Glomerular endothelial cell (primary cell): ENCODE measurements at places on chromosomes 13 and 19. TPM values are rescaled to one million over a fixed set of nuclear protein-coding genes. Genes with fewer than 3 reads are reported as not detected.
A peak's percentile ranks its signal among the peaks of the same experiment; 100 is the strongest.

- no peak for DNase-seq
Observed at GRCh38 chr19:42465827-42466280, 23.1 kb upstream of the CXCL17 start.

TMEM59L gene
- 1.4 and 1.6 TPM in 2 replicates for total RNA-seq

DNA sequence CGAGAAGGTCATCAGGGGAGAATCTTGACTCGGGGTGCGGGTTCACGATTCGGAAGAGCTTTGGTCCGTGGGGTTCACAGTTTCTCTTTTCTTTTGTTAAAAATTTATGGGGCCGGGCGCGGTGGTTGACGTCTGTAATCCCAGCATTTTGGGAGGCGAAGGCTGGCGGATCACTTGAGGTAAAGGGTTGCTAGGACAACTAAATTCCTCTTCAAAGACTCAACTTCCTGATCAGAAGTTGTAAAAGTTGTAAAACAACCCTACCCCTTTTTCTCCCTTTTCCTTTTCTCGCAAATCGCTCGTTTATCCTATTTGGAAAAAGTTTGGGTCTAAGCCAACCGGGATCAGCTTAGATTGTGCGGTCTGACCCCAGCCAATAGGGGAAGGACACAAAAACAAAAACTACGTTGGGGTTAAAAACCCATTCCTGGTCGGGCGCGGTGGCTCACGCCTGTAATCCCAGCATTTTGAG lies 673 bp downstream of the ZNF486 start:
- DNase-seq: peak; percentile 33

PRTN3 gene
- not detected in 2 replicates for total RNA-seq

SERPINE3 gene
- 0.12 TPM in 1 of 2 replicates, not detected in the other for total RNA-seq

DNA sequence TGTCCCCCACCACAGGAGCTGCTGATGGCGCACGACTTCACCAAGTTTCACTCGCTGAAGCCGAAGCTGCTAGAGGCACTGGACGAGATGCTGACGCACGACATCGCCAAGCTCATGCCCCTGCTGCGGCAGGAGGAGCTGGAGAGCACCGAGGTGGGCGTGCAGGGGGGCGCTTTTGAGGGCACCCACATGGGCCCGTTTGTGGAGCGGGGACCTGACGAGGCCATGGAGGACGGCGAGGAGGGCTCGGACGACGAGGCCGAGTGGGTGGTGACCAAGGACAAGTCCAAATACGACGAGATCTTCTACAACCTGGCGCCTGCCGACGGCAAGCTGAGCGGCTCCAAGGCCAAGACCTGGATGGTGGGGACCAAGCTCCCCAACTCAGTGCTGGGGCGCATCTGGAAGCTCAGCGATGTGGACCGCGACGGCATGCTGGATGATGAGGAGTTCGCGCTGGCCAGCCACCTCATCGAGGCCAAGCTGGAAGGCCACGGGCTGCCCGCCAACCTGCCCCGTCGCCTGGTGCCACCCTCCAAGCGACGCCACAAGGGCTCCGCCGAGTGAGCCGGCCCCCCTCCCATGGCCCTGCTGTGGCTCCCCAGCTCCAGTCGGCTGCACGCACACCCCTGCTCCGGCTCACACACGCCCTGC lies 4.4 kb upstream of the NOP53 start:
- no peak for DNase-seq

STOML3 gene
- total RNA-seq: not detected in 2 replicates

DNA sequence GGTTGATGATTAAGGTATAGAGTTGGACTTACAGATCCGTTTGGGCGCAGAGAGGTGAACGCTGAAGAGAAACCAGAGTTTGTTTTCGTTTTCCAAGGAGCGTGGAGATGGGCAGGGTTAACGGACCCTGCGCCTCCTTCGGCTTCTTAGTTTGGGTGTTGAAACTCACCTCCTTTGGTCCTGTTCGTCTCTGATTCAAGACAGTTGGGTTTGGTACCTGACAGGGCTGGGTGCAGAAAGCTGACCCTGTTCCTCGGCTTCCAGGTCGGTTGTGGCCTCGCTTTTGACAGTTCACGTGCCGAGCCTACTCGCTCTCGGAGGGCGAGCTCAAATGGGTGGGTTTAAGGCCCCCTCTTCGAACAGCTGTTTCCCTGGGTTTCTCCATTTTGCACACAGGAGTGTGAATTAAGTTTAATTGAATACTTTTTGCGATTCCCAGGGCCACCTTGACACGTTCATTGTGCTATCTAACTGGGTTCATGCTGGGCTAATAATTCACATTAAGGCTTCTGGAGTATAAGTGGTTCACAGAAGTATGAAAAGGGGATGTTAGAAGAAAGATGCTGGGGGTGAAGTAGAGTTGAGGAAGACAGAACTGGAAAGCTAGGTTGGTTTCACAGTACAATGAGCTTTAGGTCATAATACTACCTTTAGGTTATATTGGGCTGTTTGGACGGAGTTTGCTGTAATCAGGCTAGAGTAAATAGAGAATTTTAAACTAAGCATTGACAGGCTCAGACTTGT lies 638 bp downstream of the USPL1 start:
- no peak for DNase-seq

DNA sequence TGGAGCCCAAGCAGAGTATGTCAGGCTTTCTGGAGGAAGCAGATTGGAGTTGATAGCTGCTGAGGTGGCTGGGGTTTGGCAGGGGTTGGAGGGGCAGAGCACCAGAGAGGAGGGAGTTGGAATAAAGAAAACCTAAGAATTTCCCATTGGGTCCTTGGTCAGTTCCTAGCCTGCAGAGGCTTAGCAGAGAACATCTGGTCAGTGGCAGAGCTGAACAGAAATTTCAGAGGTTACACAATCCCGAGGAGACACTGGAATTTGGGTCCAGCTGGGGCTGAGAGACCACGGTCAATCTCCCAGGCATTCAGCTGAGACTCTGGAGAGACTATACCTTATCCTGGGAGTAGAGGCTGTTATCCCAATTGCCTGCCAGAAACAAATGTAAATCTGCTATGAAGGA lies 84.4 kb downstream of the DPY19L3 start:
- no peak for DNase-seq

DNA sequence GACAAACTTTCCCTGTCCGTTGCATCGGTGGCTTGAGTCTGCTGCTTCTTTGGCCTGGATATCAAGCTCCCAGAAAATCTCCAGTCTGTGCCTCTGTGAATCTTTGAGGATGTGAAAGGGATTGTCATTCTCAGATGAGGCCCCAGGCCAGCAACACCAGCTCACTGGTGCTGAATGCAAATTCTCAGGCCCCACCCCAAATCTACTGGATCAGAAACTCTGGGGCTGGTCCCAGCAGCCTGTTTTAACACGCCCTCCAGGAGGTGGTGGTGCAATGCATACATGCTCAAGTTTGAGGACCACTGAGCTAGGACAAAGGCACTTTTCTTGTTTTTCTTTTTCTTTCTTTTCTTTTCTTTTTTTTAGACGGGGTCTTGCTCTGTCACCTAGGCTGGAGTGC lies 23.6 kb downstream of the TNFSF11 start:
- DNase-seq: no peak

DNA sequence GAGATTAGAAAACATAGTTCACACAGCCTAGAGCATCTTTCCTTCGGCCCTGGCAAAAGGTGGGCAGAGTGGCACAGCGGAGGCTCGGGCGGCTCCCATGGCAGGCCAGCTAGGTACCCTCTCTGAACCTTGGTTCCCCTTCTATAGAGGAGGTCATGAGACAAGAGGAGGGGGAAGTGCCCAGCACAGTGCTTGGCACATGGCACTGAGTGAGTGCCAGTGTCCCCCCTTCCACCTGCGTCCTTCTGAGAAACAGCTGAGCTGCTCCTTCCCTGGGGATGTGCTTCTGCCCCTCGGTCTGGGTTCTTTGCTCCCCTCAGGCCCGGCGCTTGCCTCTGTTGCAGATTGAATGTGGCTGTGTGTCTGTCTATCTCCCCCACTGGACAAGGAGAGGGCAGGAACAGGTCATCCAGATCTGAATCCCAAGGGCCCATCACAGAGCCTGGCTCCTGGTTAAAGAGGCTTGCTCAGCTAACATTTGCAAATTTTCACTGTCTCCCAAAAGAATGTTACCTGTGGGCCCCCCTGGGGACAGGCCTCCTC lies 165.6 kb downstream of the USP12 start:
- DNase-seq: no peak

DNA sequence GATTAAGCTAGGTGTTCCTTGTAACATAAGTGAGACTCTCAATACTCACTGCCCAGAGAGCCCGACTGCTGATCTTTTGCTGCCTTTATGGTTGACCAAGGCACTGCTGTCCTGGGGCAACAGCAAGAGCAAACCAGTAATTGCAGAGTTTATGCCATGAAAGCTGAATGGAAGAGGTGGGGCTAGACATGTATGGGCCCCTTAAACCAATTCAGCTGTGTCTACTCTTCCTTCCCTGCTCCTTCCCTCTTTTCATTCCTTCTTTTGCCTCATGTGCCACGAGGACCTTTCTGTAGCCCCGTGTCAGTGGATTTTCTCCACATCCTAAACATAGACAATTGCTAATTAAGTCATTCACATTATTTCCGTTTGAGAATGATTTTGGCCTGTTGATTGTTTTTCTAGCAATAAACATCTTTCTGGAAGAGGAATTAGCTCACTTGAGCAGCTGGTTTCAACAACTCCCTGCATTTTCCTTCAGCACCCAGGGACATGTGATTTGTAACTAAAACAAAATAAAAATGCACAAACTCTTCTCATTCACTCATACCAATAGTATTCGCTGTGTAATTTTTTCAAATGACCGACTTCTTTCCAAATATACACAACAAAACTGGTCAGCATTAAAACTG lies 40.5 kb downstream of the RAP2A start:
- DNase-seq: no peak

APBA3 gene
- 25.8 and 50.1 TPM in 2 replicates for total RNA-seq

PABPC3 gene
- total RNA-seq: 0.05 and 0.06 TPM in 2 replicates

- no peak for DNase-seq
Observed at GRCh38 chr13:85985797-85986196, 186.6 kb upstream of the SLITRK6 start.

DNA sequence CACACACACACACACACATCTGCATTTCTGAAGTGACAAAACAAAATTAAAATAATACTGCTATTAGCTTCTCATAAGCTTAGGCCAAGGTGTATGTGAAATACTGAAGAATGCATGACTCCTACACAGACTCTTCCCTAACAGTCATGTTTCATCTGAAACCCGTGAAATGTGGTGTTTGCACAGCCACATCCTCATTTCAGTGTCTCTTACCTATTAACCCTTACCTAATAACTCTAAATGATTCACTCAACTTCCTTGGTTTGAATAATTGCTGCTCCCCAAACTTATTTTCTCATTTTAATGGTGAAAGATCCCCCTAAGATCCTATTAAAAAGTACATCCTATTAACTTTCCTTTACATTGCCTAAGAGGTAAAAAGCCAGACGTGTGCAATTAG lies 117.6 kb downstream of the MIPEP start:
- DNase-seq: no peak

GRCh38 chr19:3142292-3142670 lies 6.4 kb downstream of the GNA15 start:
- peak; percentile 71 for DNase-seq

UQCR11 gene
- 63.1 and 97.0 TPM in 2 replicates for total RNA-seq

- DNase-seq: no peak
Observed at GRCh38 chr19:887072-887471, 5.9 kb downstream of the MED16 start.

RCBTB2 gene
- total RNA-seq: 6.3 and 7.6 TPM in 2 replicates

GRCh38 chr13:36310417-36311108 lies 12.9 kb upstream of the CCDC169 start:
- no peak for DNase-seq

CACNG6 gene
- 2.2 and 3.0 TPM in 2 replicates for total RNA-seq

ZNF865 gene
- 5.7 and 13.1 TPM in 2 replicates for total RNA-seq

DNA sequence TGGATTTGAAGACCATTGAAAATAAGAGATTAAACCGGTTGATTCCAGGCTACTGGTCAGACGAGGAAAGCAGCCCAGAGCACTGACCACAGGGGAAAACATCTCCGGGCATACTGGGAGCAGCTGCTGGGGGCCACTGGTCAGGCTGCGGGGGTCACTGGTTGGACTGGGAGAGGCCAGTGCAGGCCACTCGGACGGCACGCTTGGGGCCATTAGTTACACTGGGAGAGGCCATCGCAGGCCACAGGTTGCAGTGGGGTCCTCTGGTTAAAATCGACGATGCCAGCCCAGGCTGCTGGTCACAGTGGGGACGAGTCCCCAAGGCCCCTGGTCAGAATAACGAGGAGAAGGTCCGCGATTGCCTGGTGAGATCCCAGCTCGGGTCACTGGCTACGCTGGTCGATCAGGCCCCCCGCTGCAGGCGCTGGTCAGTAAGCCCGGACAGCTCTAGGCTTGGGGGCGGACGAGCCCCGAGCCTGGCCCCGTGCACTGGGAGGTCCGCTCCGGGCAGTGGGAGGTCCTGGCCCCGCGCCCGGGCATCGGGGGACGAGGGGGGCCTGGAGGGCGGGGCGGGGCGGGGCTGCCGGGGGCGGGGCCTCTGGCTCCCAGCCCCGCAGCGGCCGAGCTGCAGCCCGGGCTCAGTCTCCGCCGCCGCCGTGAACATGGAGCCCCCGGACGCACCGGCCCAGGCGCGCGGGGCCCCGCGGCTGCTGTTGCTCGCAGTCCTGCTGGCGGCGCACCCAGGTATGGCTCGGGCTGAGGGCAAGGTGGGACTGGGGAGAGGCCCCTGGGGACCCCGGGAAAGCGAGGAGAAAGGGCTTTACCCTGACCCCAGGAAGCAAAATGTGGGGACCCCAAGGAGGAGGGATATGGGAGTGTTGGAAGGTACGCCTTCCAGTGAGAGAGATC lies at the start of gene BCAM:
BCAM (plus strand) TSS at position 641 of the 909 bp plus-strand sequence; CDS start at position 663, 22 bp downstream.
- no peak for DNase-seq

IGFL3 gene
- total RNA-seq: not detected in 2 replicates

FXYD7 gene
- total RNA-seq: not detected in 2 replicates

GRCh38 chr19:33297401-33298145 lies 4.8 kb downstream of the CEBPA start:
- DNase-seq: no peak

GRCh38 chr19:30305346-30306060 lies 66.7 kb upstream of the ZNF536 start:
- DNase-seq: no peak

ZNF433 gene
- total RNA-seq: 2.4 and 5.5 TPM in 2 replicates

DNA sequence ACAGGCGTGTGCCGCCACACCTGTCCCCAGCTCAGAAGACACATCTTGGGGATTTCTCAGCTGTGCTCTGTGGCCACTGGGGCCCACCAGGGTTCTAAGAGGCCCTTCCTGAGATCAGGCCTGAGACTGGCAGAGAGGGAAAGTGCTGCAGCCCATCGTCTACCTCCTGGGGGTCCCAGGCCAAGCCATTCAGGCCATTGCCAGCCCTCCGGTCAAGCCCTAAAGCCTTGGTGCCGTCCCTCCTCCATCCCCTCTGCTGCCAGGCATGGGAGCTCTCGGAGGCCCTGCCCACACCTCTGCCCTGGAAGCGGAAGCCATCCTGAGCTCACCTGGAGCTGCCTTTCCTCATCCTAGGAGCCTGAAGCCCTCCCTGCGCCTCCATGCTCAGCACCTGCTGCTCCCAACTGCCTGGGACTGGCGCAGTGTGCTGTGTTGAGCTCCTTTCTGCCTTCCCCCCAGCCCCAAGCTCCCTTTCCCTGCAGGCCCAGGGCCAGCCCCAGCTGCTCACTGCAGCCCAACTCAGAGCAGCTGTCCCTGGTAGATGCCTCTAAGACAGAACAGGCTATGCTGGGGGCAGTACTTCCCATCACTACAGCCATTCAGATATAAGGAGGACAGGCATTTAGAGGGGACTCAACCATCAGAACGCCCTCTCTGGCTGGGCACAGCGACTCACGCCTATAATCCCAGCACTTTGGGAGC lies 2.9 kb downstream of the SLC7A9 start:
- DNase-seq: no peak
